Sigmoid colon (tissue), 7 donors: ENCODE measurements at places on chromosomes 16 and 17.

DNA sequence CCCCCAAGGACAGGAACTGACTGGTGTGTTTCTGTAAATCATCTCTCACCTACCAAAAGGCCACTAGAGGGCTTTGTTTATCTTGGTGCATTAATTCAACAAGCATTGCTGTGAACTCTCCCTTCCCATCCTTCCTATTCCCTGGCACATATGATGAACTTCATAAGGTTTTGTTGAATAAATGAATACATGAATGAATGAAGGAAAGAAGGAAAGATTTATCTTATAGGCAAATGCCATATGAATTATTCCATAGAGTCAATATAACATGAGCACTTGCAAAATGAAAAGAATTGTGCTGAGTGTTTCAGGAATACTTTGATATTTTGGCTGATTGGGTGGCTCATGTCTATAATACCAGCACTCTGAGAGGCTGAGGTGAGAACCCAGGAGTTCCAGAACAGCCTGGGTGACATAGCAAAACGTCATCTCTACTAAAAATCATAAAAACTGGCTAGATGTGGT is 4.3 kb downstream of the SPDYE4 start:
- DNase-seq = no peak

- no peak for DNase-seq
Measured at GRCh38 chr17:76053246-76054111, 18.8 kb downstream of the SRP68 start.

GRCh38 chr17:78972507-78973105 is 7.1 kb downstream of the LGALS3BP start:
- DNase-seq = no peak

- DNase-seq = no peak
Measured at GRCh38 chr17:34368196-34368945, 5.3 kb upstream of the CCL1 start.

GRCh38 chr16:74700116-74700437 is 585 bp downstream of the MLKL start:
- no peak for DNase-seq

DNA sequence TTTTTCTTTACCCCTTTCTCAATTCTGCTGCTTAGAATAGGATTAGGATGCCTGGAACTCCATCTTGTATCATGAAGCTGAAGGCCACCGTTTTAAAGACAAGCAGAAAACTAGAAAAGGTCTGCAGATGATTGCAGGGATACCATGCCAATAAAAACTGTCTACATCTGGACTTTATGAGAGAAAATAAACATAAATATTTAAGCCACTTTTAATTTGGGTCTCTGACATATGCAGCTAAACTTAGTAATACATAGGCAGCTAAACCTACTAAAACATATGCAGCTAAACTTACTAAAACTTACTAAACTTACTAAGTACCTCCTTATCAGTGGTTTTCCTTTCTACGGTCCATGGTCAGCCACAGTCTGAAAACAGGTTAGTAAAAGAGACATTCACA is 48.4 kb downstream of the FBXL20 start:
- no peak for DNase-seq

- peak; percentile 61 for DNase-seq
Measured at GRCh38 chr17:80862481-80862961, 129.1 kb upstream of the CHMP6 start.

DNA sequence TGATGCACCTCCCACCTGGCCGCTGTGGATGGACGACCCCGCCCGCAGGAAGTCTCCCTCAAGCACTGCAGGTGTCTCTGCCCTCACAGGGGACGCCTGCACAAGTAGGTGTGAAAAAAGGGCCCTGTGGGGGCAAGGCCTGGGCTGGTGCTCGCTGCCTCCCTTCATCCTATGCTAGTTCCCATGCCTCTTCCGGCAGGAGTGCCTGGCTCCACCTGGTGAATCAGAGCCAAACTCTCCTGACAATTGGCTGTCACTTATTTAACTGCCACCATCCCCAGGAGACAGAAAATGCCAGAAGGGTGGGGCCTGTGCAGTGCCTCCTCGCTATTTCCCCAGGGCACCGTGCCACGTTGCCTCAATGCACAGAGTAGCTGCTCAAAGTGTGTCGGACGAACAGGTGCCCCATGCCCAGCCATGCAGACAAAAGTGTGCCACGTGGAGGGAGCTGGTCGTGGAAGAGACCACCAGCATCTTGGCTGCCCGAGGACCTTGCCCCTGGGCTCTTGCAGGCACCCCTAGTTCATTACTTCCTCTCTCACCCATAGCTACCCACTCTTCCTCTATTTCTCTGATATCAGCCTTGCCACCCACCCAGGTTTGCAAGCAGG is 170.7 kb downstream of the SEC14L1 start:
- peak; percentile 47 for DNase-seq

GRCh38 chr17:2602597-2603017 is 9.2 kb downstream of the PAFAH1B1 start:
- no peak for DNase-seq
